ENCODE measurements at places on chromosomes 6 and 20.

- no peak for DNase-seq
Observed at GRCh38 chr6:108733706-108734265, 114.4 kb upstream of the ARMC2 start.

- no peak for DNase-seq
Observed at GRCh38 chr6:142845143-142845571, 99.8 kb downstream of the HIVEP2 start.

DNA sequence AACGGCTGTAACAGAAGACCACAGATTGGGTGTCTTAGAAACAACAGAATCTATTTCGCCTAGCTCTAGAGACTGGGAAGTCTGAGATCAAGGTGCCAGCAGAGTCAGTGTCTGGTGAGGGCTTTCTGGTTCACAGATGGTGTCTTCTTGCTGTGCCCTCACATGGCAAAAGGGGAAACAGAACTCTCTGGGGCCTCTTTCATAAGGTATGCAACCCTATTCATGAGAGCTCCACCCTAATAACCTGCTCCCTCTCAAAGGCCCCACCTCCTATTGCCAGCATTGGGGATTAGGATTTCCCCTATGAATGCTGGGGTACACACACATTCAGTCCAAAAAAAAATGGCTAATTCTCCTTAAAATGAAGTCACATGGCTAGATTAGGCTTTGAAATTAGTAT, 10.0 kb downstream of the TXNDC5 start:
- DNase-seq = no peak

DNA sequence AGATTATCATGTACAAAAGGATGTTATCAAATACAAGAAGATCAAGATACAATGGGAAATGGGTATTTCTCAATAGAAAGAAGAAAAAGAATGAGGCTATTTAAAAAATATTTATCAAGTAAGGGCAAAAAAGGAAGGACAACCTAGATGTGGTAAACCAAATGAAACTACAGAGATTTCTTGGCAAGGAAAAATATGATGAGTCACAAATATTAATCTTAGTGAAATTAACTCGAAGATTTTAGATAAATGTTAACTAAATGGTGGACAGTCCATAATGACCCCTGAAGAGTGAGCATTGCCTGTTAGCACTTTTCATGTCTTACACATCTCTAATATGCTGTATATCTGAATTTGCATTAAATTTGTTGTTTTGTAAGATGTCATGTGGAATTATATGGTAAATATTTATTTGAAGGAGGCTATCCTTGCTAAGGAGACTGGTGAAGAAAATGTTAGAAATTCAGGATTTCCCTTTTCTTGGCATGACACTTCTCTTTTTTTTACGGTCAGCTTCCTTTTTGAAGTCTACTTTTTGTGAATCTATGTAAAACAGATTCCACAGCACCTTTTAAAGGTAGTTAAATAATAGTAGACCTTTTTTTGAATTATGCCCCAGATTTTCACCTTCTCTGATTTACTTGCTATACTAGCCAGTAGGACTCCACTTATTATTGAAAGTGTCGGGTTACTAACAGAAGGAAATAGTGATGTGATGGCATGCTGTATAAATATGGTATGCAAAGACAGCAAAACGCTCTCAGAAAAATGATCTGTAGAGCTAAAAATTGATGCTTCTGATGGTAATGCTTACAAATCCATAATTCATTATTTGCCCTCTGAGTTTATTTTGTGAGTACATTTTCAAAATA, 120.5 kb downstream of the HIVEP1 start:
- DNase-seq = no peak

- no peak for DNase-seq
Observed at GRCh38 chr6:34598712-34599111, 42.6 kb upstream of the SPDEF start.
